Retina (tissue), 1 donor: ENCODE measurements at places on chromosomes 5 and 9.

- DNase-seq, result no peak
Measured at GRCh38 chr9:92310562-92310961, 14.6 kb downstream of the NOL8 start.

DNA sequence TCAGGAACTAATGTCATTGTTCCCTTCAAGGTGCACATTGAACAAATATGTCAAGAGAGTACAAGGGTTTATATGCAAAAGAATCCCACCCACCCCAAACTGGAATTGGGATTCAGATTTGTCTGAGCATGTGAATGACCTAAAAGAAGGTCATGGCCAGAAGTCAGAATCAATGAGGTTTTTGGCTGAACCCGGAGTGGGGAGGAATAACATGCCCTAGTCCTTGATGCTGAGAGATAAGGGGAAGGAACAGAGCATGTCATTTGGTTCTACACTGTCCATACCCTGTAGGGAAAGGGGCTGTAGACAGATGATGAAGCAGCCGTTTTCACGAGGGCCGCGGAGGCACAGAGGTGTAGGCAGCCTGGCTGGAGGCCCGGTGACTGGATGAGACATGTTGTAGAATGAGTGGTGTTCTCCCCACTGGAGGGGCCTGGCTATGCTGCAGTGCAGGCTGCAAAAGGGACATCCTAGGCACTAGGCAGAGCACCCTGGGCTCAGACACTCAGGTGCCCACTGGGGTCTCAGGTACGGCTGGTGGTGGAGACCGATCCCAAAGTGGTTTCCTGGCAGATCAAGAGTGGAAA is 65.9 kb downstream of the ZFAND5 start:
- no peak for DNase-seq

GRCh38 chr5:125550274-125550673 is 803.8 kb upstream of the ZNF608 start:
- DNase-seq, result peak; percentile 74

DNA sequence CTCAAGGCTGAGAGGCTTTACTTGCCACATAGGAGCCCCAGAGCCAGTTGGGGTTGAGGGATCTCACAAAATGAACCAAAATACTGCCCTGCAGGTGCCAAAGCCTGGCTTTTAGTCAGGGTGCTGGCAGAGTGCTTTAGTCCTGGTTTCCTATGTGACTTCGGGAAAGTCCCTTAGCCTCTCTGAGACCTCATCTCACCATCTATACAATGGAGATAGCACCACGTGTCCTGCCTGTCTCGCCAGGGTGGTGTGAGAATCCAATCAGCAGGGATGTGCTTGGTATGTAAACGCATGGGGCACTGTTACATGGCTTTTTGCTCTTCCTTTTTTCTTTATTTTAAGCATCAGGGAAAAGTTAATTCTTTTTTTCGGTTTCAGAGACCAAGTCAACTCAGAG is 68.3 kb downstream of the SHB start:
- no peak for DNase-seq

DNA sequence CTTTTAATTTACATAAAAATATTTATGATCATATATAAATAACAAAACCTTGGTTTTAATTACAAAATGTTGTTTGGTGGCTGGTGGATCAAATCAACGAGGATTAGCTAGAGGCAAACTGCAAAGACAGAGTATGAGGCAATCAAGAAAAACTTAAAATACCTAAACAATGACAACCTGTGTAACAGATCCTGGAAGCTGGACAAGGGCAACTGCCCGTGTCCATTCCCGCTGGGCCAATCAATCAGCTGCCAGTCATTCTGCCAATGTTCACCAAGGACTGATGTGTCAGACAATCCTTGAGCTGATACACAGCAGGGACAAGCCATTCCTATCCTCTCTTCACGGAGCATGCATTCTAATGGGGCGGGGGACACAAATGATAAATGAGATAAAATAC is 3.2 kb upstream of the TENT4A start:
- no peak for DNase-seq

GRCh38 chr5:158832731-158833130 is 267.0 kb downstream of the EBF1 start:
- no peak for DNase-seq

DNA sequence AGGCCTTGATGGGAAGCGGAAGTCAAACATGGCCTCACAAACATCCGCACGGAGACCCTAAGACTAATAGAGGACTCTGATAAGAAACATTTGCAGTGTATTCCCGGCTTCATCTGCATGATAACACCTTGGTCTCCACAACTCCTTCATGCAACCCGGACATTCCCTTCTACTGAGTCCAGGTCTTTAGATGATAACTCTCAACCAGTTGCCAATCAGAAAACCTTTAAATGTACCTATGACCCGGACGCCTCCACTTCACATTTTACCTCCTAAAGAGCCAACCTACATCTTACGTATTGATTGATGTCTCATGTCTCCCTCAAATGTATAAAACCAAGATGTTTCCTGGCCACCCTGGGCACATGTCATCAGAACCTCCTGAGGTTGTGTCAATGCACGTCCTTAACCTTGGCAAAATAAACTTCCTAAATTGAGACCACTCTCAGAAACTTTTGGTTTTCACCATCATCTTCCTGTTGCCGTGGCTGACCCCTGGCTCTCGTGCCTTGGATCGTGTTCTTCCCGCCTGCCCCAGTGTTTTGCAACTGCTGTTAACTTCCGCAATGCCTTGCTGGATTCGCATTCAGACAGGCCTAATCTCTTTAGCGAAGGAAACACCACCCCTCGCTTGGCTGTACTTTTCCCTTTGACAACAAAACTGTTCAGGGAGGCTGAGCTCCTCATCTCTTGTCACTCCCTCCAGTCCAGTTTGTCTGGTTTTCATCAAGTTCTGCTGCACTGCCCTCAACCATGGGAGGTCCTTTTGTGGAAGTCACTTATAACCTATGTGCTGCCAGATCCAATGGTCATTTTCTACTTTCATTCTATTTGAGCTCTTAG is 1.1 kb upstream of the DAP start:
- no peak for DNase-seq

DNA sequence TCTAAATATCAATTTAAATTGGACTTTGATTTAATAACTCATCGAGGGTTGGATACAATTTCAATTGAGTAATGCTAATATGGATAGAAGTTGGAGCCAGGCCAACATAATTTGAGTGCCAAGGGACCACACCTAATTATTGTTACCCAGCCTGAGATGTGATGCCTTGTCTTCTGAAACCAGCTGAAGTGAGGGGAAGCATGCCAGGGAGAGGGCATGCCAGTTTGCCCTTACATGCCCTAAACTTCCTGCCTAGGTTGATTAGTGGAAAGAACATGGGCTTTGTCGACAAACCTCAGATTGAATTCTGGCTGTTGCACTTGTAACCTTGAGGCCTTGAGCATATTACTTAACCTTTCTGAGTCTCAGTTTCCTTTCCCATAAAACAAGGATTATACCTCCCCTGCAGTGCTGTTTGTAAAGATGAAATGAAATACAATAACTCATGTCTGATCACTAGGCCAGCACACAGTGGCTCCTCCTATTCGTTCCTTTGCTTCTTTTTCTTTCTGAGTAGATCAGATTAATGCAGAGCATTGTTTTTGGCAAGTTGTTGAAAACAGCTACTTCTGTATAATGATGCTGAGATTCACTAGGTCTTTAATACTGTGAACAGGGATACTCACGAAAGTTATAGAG is 412.8 kb downstream of the TLE4 start:
- DNase-seq, result no peak

GRCh38 chr9:126395439-126396212 is 69.0 kb downstream of the MVB12B start:
- DNase-seq, result no peak
